ENCODE measurements at places on chromosomes 3 and 15. TPM values are rescaled to one million over a fixed set of nuclear protein-coding genes. Genes with fewer than 3 reads are reported as not detected.

DNA sequence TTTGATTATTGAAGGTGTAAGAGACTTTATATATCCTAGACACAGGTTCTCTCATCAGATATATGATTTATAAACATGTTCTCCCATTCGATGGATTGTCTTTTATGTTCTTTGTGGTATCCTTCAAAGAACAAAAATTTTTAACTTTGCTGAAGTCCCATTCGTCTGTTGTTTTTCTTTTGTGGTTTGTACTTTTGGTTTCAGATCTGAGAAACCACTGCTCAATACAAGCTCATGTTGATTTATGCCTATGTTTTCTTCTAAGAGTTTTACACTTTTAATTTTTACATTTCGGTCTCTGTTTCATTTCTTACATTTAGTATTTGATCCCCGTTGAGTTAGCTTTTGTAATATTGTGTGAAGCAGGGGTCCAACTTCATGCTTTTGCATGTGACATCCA is 103.3 kb upstream of the SPRED1 start:
- H3K27me3 ChIP-seq = no peaks in the 10 kb centered on the region
- no peaks in the 10 kb centered on the region for H3K4me1 ChIP-seq
- DNase-seq = no peak

- no peaks in the 10 kb centered on the region for H3K27me3 ChIP-seq
- H3K4me3 ChIP-seq = no peak overlapping the region
- no peak overlapping the region for H3K27ac ChIP-seq
- no peaks in the 10 kb centered on the region for H3K4me1 ChIP-seq
- H3K36me3 ChIP-seq = no peaks in the 10 kb centered on the region
- no peak for DNase-seq
Measured at GRCh38 chr3:30186741-30187219, 419.6 kb upstream of the TGFBR2 start.

DNA sequence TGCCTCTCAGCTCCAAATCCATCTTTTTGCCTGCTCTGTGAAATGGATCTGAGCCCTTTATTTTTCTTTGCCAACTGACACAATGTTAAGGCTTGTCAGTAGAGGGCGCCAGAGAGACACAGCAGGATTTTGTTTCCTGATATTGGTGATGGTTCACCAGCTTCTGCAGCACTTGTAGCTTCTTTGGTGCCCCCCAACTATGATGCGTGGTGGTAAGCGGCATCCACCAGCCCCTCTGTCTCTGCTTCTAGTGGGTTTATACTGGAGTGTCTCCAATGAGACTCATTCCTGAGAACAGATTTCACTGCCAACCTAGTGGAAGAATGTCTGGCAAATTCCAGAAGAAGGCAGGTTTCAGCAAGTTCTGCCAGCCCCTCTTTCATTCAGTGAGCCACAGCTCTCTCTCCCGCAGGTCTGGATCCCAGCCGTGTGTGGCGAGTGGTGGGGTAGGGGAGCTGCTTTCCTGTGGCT is 471.9 kb upstream of the FRG2C start:
- H3K27ac ChIP-seq = no peak overlapping the region
- H3K27me3 ChIP-seq = no peaks in the 10 kb centered on the region
- no peak overlapping the region for H3K4me3 ChIP-seq
- H3K4me1 ChIP-seq = no peaks in the 10 kb centered on the region
- DNase-seq = no peak
- no peaks in the 10 kb centered on the region for H3K36me3 ChIP-seq

DNA sequence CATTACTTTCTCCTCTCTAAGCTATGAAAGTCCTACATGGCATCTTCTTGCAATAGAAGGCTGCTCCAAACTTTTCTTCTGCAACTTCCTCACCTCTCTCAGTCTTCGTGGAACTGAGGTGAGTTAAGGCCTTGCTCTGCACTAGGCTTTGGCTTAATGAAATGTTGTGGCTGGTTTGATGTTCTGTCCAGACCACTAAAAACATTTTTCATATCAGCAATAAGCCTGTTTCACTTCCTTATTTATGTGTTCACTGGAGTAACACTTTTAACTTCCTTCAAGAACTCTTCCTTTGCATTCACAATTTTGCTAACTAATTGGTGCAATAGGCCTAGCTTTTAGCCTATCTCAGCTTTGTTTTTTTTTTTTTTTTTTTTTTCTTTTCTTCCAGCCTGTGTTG is 335.3 kb upstream of the NECTIN3 start:
- H3K4me1 ChIP-seq = no peaks in the 10 kb centered on the region
- no peaks in the 10 kb centered on the region for H3K36me3 ChIP-seq
- DNase-seq = no peak
- no peak overlapping the region for H3K4me3 ChIP-seq

Gene C3orf22
- total RNA-seq = not detected

Gene TRIM59
- total RNA-seq = 53.4 TPM

Gene TMEM42
- 11.2 TPM for total RNA-seq

Data from H1 (cell line).